ENCODE measurements at places on chromosomes 4 and X.
A peak's percentile ranks its signal among the peaks of the same experiment; 100 is the strongest.

DNA sequence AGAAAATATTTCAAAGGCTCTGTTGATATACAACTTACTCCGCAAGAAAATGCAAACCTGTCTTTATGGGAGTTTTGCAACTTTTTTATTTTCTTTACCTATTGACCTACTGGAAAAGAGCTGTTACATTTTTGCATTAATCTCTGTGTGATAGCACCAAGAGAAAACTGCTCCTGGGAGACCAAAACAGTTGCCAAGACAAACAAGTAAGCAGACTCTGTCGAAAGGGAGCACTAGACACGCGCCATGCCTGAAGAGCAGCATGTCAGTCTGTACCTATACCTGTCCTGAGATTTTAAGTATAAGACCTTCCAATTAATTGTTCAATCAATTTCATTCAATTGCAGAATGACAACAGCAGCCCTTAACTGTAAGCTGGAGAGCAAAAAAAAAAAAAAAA, 56.0 kb upstream of the TECRL start:
- DNase-seq = no peak

- no peak for DNase-seq
Measured at GRCh38 chr4:26723216-26723615, 137.4 kb upstream of the STIM2 start.

DNA sequence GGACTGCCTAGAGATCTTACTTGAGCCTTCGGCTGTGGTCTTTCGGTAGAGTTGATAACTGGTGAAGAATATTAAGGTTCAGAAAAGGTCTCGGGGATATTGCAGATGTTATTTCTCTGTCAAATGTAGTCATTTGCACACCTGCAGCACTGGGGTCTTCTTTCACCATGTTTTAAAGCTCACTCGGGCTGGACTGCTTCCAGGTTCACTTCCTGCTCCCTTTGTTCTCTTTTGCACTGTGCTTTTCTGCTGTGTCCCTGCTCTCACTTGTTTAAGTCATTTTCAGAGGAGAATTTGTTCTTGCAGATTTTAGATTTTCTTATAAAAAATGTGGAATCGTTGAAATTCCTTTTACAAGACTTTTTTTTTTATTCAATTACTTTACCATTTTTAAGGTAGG, 68.5 kb downstream of the BMPR1B start:
- no peak for DNase-seq

DNA sequence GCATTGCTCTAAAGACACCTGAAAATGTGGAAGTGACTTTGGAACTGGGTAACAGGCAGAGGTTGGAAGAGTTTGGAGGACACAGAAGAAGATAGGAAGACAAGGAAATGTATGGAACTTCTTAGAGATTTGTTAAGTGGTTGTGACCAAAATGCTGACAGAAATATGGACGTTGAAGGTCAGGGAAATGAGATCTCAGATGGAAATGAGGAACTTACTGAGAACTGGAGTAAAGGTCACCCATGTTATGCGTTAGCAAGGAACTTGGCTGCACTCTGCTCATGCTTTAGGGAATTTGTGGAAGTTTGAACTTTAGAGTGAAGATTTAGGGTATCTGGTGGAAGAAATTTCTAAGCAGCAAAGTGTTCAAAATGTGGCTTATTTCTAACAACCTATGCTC, 99.4 kb downstream of the FAM13A start:
- no peak for DNase-seq

GRCh38 chr4:2011583-2011982, 2.8 kb upstream of the NELFA start:
- DNase-seq = peak; percentile 59

GRCh38 chrX:48683411-48683982, at the start of gene WAS:
Gene WAS, plus strand, starts transcription at chrX:48683799. Its CDS starts 55 bp downstream, at chrX:48683854.
- peak; percentile 60 for DNase-seq

DNA sequence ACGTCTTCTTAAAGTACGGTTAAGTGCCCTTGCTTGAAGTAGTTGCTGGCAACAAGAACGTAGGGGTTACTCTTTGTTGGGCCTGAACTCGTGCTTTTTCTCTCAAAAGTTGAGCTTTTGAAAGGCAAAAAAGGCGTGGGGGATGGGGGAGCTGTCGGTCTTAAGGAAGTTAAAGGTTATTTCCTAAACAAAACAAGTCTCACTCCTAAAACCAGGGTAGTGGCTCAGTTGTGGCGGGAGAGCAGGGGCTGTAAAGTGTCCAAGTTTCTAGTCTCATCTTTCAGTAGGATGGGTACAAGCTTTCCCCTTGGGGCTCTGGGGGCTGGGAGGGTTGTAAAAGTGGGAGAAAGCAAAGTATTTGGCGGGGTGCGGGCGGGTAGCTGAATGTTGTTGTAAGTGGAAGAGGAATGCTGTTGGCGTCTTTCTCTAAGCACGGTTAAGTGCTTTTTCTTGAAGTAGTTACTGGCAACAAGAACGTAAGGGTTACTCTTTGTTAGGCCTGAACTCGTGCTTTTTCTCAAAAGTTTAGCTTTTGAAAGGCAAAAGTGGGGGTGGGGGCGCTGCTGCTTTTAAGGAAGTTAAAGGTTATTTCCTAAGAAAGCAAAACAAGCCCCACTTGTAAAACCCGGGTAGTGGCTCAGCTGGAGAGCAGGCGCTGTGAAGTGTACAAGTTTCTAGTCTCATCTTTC, 904 bp upstream of the WDR1 start:
- DNase-seq = peak; percentile 45

DNA sequence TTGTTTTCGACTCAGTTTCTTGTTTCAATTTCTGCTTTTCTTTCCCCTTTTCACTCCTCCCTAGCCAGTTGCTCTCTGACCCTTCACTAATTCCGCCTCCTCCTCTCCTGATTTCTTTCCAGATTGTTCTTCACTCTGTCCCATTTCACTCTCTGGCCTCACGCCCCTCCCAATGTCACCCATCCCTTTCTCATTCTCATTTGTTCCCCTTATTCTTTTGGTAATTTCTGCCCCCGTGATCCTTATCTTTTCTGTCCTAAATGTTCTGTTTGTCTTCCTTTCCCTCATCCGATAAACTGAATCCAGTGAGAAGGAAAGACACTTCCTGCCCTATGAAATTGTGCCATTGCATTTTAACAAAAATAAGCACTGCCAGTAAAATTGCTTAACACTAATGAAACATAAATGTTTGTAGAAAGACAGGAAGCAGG, 94.5 kb upstream of the RASGEF1B start:
- no peak for DNase-seq

GRCh38 chrX:47171996-47172395, 21.6 kb upstream of the UBA1 start:
- no peak for DNase-seq
